Esophagus squamous epithelium (tissue), 5 donors: ENCODE measurements at places on chromosomes 3 and 15. TPM values are rescaled to one million over a fixed set of nuclear protein-coding genes. Genes with fewer than 3 reads are reported as not detected.

Gene ACTRT3
- 0.45 TPM for total RNA-seq

Gene CHRM5
- not detected for total RNA-seq

Gene MESP2
- total RNA-seq: 2.4 TPM

Gene EPHB3
- total RNA-seq: 45.0 TPM

Gene LRRC34
- 0.35 TPM for total RNA-seq

Gene RSRC1
- total RNA-seq: 25.4 TPM

Gene PAK6
- 38.7 TPM for total RNA-seq

Gene TGM4
- not detected for total RNA-seq

Gene FURIN
- 38.3 TPM for total RNA-seq

Gene ADAMTS17
- total RNA-seq: 8.1 TPM

Gene GOLGA6L10
- 2.6 TPM for total RNA-seq

Gene B3GALNT1
- total RNA-seq: 3.0 TPM

Gene GDPGP1
- total RNA-seq: 5.1 TPM

Gene ITPKA
- not detected for total RNA-seq

Gene LNP1
- 0.31 TPM for total RNA-seq
